Left forelimb (tissue), 1 donor: ENCODE measurements at places on chromosomes 4 and X.

DNA sequence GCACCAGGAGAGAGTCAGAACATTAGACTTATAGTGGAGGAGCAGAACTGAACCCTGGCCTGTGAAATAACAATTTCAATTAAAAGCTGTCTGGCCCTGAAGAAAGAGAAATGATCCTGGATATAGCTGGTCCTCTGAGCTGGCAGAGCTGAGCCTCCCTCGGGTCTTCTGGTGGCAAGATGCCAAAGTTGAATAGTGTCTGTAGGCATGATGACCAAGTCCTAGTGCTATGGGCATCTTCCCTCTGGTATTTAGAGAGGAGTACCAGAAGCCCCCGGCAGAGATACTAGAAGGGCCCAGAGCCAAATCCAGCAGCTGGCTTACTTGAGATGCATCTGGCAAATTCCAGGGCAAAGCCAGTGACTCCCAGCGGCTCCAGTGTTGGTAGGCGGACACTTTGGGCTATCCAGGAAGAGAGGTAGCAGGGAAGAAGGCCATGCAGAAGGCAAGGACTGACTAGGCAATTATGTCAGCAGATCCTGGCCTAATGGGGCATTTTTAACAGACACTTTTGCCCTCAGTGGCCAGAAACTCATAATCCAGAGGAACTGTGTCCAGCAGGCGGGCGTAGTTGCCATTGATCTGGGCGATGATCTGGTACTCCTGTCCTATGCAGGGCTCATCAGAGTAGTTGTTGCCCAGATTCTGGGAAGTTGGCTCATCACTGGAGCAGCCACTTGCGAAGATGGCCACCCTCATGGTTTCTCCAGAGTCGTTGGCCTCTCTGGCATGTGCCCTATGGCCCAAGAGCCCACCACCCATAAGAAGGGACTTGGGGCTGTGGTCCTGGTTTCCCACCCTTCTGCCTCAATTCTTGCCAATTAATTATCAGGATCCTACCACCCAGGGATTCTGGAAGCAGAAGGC is 17.9 kb downstream of the VSIG4 start:
- no peak for DNase-seq

- DNase-seq, result no peak
Measured at GRCh38 chr4:36549252-36549651, 267.8 kb downstream of the DTHD1 start.

DNA sequence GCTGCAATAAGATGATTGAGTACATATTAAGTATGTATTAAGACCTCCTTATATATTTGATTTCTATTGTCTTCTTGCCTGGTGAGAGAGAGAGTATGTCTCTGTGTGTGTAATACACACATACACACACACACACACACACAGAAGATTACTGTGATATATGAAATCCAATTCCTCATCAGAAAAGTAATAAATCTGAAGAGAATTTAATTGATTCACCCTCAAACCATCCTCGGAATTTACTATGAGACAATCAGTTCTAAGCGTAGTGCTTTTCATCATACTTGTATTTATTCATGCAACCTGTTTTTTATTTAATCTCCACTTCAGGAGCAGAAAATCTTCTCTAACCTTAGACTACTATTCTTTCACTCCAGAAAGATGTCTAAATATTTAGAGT is 62.3 kb upstream of the TLL1 start:
- DNase-seq, result no peak

- no peak for DNase-seq
Measured at GRCh38 chr4:23068287-23068686, 375.6 kb downstream of the GBA3 start.

- DNase-seq, result no peak
Measured at GRCh38 chr4:183149616-183150539, 50.8 kb downstream of the WWC2 start.

- no peak for DNase-seq
Measured at GRCh38 chr4:158824425-158825274, 55.8 kb downstream of the FNIP2 start.

- DNase-seq, result no peak
Measured at GRCh38 chr4:39320381-39321115, 45.6 kb downstream of the RFC1 start.

GRCh38 chrX:295136-295535 is 14.0 kb downstream of the PLCXD1 start:
- no peak for DNase-seq

DNA sequence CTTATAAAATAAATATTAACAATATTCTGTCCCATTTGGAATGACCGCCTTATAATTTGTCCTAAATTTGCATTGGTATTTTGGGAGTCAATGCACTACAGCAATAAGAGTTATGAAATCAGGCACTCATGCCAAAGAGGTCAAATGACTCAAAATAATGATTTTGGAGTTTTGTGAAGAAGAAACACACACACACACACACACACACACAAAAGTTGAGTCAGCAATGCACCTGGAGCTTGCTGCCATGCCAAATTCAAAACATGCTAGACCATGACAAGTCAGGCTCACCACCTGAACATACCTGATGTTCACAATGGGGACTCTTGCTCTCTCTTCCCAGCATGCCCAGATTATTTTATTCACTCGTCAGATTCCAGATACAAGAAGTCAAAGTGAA is 56.7 kb downstream of the PROM1 start:
- no peak for DNase-seq

GRCh38 chr4:1084796-1085403 is 28.5 kb downstream of the RNF212 start:
- DNase-seq, result no peak

GRCh38 chr4:6682862-6683590 is 10.7 kb upstream of the S100P start:
- no peak for DNase-seq

DNA sequence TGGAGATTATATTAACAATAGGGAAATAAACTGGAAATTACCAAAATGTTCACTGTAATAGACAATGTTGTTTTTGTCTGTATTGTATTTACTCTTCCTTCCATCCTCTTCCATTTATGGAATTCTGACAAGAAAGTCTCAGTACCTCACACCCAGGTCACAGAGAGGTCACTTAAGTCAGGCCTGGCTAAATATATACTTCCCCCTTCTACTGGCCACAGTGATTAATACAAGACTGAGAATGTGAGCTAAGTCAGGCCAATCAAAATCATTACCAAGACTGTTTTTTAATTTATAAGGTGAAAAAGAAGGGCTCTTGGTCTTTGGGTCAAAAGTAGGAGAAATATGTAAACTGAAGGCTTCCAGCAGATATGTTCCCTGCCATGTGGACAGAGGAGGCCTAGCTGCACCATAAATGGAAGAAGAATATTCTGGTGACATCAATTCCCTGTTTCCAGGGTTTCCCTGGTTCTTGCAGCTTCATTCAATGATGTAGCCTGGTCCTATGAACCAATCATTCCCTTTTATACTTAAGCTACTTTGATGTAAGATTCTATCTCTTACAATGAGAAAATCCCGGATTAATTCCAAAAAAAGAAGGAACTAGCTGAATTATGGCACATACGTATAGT is 64.3 kb downstream of the LRBA start:
- no peak for DNase-seq

- no peak for DNase-seq
Measured at GRCh38 chr4:66565801-66566200, 895.5 kb upstream of the EPHA5 start.

GRCh38 chr4:1294424-1294823 is 4.7 kb downstream of the MAEA start:
- no peak for DNase-seq

GRCh38 chr4:153218961-153219360 is 14.7 kb downstream of the TRIM2 start:
- no peak for DNase-seq

GRCh38 chr4:89263265-89263664 is 44.3 kb downstream of the GPRIN3 start:
- DNase-seq, result no peak

GRCh38 chr4:24164054-24164693 is 274.3 kb upstream of the PPARGC1A start:
- no peak for DNase-seq

GRCh38 chr4:2363056-2363721 is 55.3 kb downstream of the ZFYVE28 start:
- DNase-seq, result no peak

- no peak for DNase-seq
Measured at GRCh38 chr4:48681856-48682255, 98.2 kb downstream of the FRYL start.

GRCh38 chrX:68848189-68848940 is 19.5 kb downstream of the EFNB1 start:
- no peak for DNase-seq

DNA sequence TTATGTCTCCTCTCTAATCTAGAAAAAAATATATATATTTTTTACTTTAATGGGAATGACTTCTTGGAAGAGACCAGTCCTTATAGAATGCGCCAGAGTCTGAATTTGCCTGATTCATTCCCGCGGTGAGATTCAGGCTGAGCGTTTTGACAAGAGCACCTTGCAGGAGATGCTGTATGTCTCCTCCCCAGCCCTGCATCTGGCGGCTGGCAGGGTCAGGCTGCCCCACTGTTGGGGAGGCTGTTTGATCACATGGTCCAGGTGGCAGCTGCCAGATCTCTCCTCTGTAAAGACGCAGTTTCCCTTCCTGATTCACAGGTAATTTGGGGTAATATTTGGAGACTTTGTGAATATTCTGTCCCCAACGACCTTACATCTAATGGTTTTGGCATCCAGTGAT is 9.7 kb downstream of the PDZD4 start:
- no peak for DNase-seq

- no peak for DNase-seq
Measured at GRCh38 chr4:57156242-57156990, 46.2 kb upstream of the IGFBP7 start.

GRCh38 chrX:149938881-149939654 is 777 bp upstream of the EOLA2 start:
- DNase-seq, result peak; percentile 93

- no peak for DNase-seq
Measured at GRCh38 chr4:108744307-108744706, 18.5 kb downstream of the ETNPPL start.

- DNase-seq, result no peak
Measured at GRCh38 chr4:113901994-113902787, 77.3 kb downstream of the ARSJ start.

- no peak for DNase-seq
Measured at GRCh38 chr4:996997-997374, 3.8 kb upstream of the SLC26A1 start.

DNA sequence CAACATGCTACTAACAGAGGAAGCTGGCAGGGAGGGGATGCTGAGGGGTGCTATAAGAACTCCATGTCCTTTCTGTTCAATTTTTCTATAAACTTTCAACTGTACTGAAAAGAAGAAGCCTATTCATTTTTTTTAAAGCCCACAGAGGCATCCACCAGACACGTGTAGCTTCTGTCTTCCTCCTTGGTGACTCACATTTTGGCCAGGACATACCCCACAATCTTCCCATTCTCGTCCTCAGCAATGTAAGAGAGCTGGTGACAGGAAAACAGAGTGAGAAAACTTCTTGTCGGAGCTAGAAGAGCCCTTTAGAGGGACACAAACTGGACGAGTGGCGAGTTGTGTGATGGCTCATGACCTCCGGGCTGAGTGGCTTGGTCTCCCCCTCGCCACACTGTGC is 1.1 kb downstream of the NAA10 start:
- no peak for DNase-seq

- no peak for DNase-seq
Measured at GRCh38 chrX:72030431-72030830, 101.3 kb downstream of the RTL5 start.

DNA sequence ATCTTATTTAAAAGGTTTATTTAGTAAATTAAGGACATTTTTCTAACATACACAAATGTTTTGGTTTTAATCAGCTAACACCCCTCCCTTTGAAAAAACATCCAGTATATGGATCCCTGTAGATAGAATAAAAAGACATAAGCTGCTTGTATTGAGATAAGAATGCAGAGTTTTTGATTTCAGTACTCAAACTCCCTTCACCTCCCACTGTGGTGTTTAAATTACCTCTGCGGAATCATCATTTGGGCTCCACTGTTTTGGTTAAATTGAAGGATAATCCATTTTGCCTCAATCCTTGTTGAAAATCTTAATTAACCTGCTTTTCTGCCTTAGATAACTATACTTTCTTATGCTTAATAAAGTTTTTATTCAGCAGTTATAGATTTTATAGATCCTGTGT is 27.6 kb downstream of the USP53 start:
- DNase-seq, result no peak

DNA sequence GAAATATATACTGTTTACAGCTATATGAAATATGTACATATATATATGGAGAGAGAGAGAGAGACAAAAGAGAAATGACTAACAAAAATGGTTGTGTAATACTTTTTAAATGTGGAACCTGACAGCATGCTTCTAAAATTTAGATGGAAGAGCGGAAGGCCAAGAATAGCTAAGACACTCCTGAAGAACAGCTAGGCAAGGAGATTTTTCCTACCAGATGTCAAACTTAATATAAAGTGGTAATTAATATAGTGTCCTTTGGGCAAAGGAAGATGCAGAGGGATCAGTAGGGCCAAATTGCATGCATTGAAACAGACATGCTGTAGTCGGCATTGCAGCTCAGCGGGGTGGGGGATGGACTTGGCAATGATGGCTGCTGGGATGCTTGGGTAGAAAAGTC is 45.2 kb downstream of the ADD1 start:
- DNase-seq, result no peak

DNA sequence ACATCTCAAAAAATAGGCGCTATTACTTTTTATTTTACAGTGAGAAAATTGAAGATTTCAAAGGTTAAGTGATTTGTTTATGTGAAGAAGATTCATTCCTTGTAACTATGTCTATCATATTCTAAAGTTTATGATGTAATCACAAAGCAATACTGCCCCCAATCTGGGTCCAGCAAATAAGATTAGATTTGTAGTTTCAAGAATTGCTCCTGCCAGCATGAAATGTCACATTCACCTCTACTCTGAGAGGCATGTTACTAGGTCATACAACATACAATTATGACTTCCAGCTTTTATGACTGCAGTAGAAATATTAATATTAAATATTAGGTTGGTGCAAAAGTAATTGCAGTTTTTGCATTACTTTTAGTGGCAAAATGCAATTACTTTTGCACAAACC is 976.2 kb downstream of the FSTL5 start:
- no peak for DNase-seq

GRCh38 chr4:77418333-77418732 is 187.3 kb upstream of the CXCL13 start:
- DNase-seq, result no peak

- DNase-seq, result no peak
Measured at GRCh38 chrX:23493941-23494374, 159.3 kb downstream of the PTCHD1 start.

- no peak for DNase-seq
Measured at GRCh38 chrX:110132450-110133114, 129.7 kb downstream of the TMEM164 start.

DNA sequence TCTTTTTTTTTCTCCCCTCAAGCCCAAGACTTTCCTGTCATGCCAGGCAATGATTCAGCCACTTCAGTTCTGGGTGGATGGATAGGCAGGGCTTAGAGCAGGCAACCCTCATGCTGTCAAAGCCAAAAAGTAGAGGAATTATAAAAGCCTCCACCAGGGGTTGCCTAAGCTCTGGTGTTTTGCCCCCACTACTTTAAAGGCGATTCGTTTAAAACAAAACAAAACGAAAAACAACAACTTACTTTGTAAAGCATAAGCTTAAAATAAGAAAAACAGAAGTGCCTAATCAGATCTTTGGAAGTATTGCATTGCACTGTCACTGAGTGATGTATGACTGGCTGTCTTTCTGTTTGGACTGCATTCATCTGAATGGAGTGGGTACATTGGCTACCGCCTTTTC is 5.3 kb upstream of the IDS start:
- no peak for DNase-seq

- no peak for DNase-seq
Measured at GRCh38 chr4:152540293-152540674, 4.4 kb upstream of the FBXW7 start.
